Fibroblast of villous mesenchyme (primary cell): ENCODE measurements at places on chromosomes 6 and 20. TPM values are rescaled to one million over a fixed set of nuclear protein-coding genes. Genes with fewer than 3 reads are reported as not detected.

DNA sequence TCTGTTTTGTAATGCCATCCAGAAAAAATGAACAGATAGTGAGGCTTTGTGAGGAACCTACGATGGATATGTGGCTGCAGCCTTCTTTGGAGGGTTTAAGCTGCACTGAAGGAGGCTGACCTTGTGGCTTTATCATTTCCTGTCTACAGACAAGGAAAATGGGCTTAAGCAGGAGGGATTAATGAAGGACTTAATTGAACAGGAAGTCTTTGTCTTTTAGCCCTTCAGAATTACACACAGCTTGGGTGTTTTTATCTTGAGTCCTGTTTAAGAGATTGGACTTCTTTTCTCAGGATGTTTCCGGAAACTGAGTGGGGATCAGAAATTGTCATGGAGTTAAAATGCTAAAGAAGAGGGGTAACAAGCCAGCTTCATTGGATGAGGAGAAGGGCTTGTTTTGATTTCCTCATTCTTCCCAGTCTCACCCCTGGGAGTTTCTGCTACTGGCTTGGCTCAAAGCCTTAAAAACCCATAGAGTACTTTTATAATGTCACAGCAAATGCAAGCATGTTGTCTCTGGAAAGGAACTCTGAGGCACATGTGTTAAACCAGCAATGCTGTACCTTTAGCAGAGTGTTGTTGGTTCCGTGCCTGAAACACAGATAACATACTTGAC, 193.6 kb downstream of the JARID2 start:
- DNase-seq: peak; percentile 55

DNA sequence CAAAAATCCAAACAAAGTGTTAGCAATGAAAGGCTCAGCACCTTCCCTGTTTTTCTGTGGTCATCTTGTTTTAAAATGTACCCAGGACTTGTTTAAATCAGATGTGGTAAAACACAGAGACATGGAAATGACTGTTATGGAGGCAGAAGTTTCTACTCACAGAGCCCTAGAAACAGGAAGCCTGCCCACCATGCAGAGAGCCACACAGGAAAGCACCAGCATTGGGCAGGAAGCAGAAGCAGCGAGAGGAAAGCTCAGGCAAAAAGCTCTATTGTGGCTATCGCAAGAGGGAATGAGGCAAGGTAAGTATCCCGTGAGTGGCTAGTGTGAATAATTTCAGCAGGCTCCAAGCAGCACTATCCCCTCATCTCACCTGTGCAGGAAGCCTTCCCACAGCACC, 42.8 kb downstream of the GPR6 start:
- DNase-seq: no peak

DNA sequence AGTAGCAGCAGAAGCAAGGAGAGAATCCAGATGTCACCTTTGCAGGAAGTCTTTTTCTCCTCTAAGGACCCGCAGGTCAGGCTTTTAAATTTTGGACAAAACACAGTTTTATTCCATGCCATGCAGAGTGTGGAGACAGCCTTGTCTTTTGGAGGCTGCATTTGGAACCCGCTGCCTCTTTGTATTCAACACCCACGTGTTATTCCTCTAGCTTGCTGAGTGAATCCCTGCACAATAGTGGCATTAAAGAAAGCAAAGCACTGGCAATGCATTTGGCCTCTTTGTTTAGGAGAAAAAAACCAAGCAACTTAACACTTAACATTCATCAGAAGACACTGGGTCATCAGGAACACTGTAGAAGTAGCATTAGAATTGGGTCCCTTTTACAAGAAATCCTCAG, 43.5 kb downstream of the TFAP2B start:
- no peak for DNase-seq

DNA sequence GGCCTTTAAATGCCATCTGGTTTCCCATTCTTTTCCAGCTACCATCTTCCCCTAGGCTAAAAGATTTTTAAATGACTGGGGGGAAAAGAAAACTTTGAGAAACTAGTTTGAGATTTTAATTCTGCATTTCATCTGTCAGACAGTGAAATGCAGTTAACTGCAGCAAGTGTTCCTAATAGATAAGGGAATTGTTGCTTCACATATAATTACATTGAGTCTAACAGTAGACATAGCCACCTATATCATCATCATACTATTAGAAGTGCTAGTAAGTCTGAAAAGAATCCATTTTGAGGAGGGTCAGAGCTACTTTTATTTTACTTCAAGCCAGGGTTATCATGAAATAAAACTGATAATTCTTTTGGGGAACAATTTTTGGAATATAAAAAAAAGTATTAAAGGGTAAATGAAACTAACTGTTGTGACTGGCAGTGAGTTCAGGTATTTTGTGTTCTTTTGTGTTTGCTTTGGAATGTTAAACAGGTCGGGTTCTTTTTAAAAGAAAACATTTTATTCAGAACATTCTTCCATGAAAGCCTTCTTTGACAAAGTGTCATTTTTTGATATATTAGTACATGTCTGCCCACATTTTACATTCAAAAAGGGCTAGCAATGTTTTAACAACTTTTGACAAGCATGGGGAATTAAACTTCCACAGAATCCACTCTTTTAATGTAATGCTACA, 170.1 kb downstream of the HS3ST5 start:
- DNase-seq: no peak

GRCh38 chr6:137283940-137284810, 65.0 kb upstream of the IFNGR1 start:
- DNase-seq: no peak

DNA sequence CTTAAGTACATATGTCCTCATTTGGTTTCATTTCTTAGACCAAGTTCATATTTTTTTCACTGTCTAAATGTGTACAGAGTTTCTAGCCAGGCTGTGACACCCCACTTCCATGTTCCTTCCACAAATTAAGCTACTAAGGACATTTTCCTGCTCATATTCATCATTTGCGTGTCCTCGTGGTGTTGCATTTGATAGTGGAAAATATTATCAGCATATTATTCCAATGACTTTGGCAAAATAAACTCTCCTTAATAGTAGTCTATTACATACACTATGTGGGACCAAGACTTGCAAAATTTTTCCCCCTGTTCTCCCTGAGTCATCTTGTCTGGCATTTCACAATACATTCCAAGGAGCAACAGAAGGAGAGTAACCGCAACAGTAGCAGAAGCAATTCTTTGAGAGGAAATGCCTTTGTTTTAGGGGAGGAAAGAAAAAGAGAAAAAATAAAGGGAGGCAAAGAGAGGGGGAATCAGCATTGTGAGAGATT, 599.2 kb downstream of the COL12A1 start:
- DNase-seq: peak; percentile 87

- DNase-seq: peak; percentile 83
Measured at GRCh38 chr6:45436544-45437438, 59.1 kb upstream of the SUPT3H start.

DNA sequence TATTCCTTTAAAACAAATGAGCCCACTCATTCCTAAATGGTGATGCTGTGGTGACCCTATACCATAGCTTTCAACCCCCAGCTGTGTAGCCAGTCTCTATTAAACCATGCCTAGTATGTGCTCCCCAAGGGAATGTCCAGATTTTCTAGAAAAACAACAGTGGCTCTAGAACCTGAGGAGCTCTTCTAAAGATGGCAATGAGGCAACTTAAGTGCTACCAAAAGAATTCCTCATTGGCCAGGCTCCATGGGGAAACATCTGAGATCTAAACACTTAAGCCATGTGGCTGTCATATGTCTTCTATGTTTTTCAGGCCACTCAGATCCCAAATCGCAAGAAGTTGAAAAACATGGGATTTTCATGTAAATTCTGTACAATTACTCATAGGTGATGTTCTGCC, 191.0 kb downstream of the TPBG start:
- DNase-seq: peak; percentile 48

Gene GINS1
- total RNA-seq: 7.4 and 13.8 TPM in 2 replicates

Gene ATG5
- 49.3 and 62.6 TPM in 2 replicates for total RNA-seq

Gene NMBR
- not detected in 2 replicates for total RNA-seq

GRCh38 chr20:44326391-44327159, 10.3 kb upstream of the R3HDML start:
- no peak for DNase-seq

Gene RPP40
- total RNA-seq: 7.7 and 11.2 TPM in 2 replicates

Gene CD109
- 27.2 and 43.2 TPM in 2 replicates for total RNA-seq

Gene MBOAT1
- total RNA-seq: 8.7 and 22.9 TPM in 2 replicates

GRCh38 chr6:73461537-73462350, at the start of gene MTO1:
TSS of gene MTO1 (plus strand) at chr6:73461737. CDS start at chr6:73461855, 118 bp downstream.
- peak; percentile 92 for DNase-seq

DNA sequence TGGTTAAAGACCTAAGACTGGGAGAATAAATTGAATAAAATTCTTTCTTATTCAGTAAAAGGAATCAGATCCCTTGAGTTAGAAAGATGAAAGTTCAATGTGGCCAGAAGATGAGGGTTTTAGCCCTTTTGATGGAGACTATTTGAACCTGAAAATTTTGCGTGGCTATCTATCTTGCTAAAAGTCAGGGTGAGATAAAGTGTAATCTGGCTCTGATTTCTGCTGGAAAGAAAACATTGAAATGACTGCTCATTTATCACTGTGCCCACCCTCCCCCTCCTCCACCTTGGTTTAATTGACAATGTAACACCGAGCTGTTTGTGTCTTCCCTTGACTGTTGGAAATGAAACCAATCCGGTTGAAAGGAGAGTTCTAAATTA, 32.9 kb upstream of the TCF21 start:
- DNase-seq: no peak

Gene ADGRF5
- total RNA-seq: 0.86 and 6.1 TPM in 2 replicates

GRCh38 chr20:44039741-44040140, 125.1 kb downstream of the TOX2 start:
- no peak for DNase-seq

- DNase-seq: no peak
Measured at GRCh38 chr20:38723848-38724625, at the start of gene SLC32A1. TSS of gene SLC32A1 (plus strand) at chr20:38724486. CDS start at chr20:38724725, 239 bp downstream.

Gene TFAP2B
- not detected in 2 replicates for total RNA-seq

- DNase-seq: peak; percentile 42
Measured at GRCh38 chr6:7761051-7761450, 35.2 kb downstream of the BMP6 start.

Gene CTAGE9
- not detected in 2 replicates for total RNA-seq

GRCh38 chr6:116210750-116211425, 43.0 kb downstream of the TSPYL4 start:
- DNase-seq: no peak

GRCh38 chr6:106508834-106509233, 120.5 kb downstream of the RTN4IP1 start:
- peak; percentile 52 for DNase-seq

Gene PRR18
- under 0.01 TPM in 1 of 2 replicates, not detected in the other for total RNA-seq

DNA sequence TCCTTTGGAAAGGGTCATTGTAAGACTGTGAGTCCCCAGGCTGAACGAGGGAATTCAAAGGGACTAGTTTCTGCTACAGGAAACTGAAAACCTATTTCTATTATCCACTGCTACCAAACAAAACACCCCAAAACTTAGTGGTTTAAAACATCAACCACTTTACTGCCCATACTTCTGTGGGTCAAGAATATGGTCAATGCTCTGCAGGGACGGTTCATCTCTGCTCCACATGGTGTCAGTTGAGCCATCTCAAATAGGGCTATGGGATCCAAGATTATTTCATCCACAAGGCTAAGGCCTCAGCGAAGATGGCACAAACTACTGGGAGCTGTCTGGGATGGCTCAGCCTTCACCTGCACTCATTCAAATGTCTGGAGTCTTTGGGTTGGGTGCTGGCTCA, 65.5 kb downstream of the DZANK1 start:
- no peak for DNase-seq

- DNase-seq: no peak
Measured at GRCh38 chr20:44715499-44716308, 535 bp downstream of the CCN5 start.

GRCh38 chr6:157984686-157985225, 3.1 kb downstream of the SYNJ2 start:
- DNase-seq: no peak
